Epithelial cell of proximal tubule (primary cell): ENCODE measurements at places on chromosomes 5 and 9.

DNA sequence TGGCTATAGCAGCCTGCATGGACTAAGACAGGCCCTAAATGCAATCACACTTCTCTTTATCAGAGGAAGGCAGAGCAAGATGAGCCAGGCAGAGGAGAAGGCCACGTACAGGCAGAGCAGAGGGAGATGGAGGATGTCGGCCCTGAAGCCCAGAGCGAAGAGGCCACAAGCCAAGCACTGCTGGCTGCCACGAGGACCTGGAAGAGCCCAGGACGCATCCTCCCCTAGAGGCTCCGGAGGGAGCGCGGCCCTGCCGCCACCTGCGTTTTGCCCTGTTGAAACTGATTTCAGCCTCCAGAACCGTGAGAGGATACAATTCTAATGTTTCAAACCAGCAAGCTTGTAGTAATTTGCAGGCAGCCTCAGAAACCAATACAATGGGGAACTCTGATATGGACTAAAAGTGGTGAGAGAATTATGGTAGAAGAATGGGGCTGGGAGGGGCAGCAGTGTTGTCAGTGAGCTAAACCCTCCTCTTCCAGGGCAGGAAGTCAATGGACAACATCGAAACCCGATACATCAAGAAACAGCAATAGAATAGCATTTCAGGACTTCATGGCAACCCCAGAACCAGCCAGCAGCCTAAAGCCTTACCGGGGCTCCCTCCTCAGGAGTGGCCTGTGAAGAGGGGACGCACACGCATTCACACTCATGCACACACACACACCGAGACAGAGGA, 32.6 kb downstream of the ADAMTS2 start:
- no peak for DNase-seq

DNA sequence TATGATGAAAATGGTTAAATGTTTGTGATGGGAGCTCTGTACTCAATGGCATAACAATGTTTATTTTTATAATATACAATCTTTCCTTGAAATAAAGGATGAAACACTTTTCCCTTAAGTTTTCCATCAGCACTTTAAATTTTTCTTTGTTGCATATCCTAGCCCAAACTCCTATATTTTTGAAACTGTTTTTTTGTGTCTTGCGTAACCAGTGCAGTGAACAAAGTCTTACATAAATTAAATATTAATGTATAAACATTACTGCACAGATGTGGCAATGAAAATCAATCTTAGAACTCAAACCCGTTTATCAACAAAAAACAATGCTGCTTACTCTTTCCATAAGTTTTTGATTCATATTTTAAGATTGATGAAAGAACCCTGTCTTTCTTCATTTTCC, 34.1 kb upstream of the IL31RA start:
- no peak for DNase-seq

DNA sequence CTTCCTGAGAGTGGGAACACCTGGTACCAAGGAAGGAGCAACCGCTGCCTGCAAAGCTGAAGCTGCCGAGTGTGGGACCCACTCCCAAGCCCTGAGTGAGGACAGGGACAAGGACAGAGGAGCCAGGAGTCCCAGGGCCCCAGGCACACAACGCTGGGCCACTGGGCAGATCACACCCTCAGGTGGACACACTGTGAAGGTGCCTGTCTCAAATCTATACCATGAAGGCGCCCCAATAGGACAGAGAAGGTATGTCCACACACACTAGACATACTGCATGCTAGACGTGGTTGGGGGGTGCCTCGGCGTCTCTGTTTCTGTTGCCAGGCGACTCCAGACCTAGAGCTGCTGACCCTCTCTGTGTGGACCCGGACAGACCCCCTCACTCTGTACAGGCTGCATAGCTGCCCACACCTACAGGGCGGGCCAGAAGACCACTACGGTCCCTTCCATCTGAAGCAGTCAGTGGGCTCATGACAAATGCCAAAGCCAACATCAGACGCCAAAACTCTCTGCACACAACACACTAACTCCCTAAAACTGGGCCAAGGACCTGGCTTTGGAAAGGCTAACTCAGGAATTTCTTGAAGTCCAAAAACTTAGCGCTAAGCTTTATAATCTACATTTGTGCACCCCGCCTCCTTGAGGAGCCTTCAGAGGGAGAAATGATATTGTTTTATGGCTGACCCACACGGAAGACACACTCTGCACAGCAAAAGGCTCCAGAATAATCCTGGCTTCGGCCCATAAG, 60.7 kb downstream of the ROR2 start:
- no peak for DNase-seq

DNA sequence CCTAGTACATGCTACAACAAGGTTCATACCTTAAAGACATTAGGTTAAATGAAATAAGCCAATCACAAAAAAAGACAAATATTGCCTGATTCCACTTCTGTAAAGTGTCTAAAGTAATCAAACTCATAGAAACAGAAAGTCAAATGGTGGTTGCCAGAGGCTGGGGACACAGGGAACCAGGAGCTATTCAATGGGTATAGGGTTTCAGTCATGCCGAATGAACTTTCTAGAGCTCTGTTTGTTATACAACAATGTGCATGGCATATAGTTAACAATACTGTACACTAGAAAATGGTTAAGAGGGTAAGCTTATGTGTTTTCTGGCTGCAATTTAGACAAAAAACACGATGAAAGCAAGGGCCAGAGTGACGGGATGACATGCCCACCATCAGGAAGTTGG, 70.8 kb upstream of the EGFLAM start:
- DNase-seq = no peak

DNA sequence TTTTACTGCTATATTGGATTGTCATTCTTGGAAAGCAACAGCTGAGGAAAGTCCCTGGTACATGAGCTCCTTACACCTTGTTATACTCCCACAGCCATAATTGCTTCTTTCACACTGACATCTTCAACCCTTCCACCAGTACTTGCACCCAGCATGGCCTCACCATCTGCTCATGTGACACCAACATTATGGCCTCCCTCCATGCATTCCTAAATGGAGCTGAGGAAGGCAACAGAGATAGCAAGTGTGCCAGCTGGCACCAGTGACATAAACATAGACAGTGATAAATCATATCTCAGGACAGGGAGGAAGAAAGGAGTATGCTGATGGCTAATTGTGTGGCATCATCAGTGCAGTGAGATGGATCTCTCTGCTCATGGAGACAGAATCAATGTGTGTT, 119.5 kb downstream of the BAAT start:
- DNase-seq = no peak

DNA sequence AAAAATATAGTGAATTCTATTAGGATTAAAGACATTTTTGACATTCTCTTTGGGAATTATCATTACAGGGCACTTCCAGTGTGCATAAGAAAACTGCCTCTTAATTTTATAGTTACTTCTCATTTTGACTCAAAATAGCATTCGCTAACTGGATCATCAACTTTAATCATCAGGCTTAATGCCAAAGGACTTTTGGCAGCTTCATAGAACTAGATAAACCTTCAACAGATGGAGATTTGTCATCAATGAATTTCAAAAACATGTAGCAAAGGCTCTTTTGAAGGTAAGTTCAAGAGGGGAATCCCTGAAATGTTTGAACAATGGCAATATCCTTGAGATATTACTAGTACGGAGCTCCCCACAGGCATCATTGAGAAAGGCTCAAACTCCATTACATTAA, 447.2 kb downstream of the PDE4D start:
- no peak for DNase-seq

DNA sequence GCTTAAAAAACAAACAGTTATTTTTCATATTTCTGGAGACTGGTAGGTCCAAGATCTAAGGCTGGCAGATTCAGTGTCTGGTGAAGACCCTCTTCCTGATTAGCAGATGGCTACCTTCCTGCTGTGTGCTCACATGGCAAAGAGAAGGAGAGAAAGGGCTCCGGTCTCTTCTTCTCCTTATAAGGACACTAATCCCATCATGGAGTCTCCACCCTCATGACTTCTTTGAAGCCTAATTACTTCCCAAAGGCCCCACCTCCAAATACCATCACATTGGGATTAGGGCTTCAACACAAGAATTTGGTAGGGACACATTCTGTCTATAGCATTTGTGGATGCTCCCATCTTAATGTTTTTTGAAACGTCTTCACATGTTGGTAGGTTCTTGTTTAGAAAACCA, 391.1 kb downstream of the TMEM161B start:
- DNase-seq = no peak

DNA sequence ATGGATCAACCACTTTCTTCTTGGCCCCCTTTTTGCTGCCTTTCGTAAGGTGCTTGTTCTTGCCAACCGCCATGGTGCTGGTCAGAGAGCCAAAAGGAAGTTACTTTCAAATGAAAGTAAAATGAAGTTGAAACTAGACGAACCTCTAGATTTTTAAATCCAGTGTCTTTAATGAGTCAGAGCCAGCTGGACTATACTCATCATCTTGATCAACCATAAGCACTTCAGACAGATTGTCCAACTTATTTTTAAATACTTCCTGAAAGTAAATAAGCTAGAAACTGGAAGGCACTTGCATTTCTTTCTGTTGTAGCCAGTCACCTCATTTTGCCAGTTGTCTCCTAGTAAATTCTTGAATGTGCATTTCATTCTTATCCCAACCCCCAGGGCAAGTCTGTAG, 48.9 kb downstream of the JMY start:
- DNase-seq = no peak

GRCh38 chr9:133224762-133225161, 15.7 kb upstream of the OBP2B start:
- no peak for DNase-seq
